HepG2 (cell line): ENCODE measurements at places on chromosomes 3 and 15.

- DNase-seq, result peak; percentile 52
These were observed 37.0 kb downstream of the ZNF710 start for GRCh38 chr15:90037961-90038631.

GRCh38 chr3:179731544-179731943 lies 78.7 kb downstream of the USP13 start:
- DNase-seq, result no peak

DNA sequence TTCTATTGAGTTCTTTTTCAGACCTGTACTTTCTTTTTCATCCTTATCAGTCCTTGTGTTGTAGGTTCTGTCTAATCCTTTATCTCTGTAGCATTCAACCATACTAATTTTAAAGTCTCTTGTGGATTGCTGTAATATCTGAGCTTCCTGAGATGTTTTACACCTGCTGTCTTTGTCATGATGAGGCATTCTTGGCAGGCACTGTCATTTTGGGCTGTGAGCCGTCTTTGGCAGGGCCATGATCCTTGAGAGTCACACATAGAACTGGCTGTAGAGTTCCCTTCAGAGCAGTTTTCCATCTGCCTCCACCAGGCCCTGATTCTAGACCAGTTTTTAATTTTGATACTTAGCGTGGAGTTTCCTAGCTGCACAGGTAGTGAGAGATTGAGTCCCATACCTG lies 6.7 kb downstream of the EFCC1 start:
- DNase-seq, result no peak

GRCh38 chr3:50322386-50323091 lies at the start of gene HYAL2:
Gene HYAL2, minus strand, starts transcription at chr3:50322745. Its CDS starts 2,256 bp downstream, at chr3:50320489.
- DNase-seq, result no peak

DNA sequence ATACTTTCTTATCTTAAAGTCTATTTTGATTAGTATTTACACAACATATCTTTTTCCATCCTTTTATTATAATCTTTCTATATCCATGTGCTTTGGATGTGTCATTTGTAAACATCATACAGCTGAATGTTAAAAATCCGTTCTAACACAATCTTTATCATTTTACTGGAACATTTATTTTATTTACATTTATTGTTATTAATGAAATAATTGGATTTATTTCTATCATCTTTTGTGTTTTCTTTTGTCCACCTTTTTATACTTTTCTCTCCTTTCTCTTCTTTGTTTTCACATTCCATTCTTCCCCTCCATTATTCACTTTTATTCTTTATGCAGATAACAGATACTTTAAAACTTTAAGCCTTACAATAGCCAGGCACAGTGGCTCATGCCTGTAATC lies 34.7 kb upstream of the CTDSPL start:
- DNase-seq, result no peak

DNA sequence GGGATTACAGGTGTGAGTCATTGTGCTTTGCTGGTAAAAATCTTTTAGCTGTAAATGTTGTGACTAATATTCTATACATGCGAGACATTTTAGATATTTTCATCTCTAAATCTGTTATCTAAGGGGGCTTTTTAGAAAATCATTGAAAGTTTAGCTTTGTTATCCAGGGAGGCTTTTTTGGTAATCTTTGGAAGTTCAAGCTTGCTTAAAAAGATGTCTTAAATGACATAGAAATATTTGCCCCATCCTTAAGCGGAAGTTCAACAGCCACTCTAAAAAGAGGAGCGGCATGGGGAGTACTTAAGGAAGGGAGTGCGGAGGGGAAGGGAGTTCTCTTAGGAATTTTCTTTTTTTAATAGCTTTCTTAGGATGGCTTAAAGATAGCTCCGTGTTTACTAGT lies 26.1 kb downstream of the DNAJC13 start:
- no peak for DNase-seq

- no peak for DNase-seq
These were observed 47.4 kb upstream of the P3H2 start for GRCh38 chr3:190167936-190168680.

- DNase-seq, result peak; percentile 48
These were observed 3.9 kb upstream of the ACTL6A start for GRCh38 chr3:179558742-179559364.
